SK-N-SH (cell line): ENCODE measurements at places on chromosomes 16 and 17. TPM values are rescaled to one million over a fixed set of nuclear protein-coding genes. Genes with fewer than 3 reads are reported as not detected.

GRCh38 chr16:66473654-66474519 is 46.8 kb downstream of the BEAN1 start:
- no peak for DNase-seq
- no peaks in the 10 kb centered on the region for H3K36me3 ChIP-seq
- no peak overlapping the region for H3K27ac ChIP-seq
- H3K4me3 ChIP-seq, result no peak overlapping the region
- no peaks in the 10 kb centered on the region for H3K4me1 ChIP-seq
- H3K27me3 ChIP-seq, result no peaks in the 10 kb centered on the region

- peaks cover under 1% of the 10 kb centered on the region; the same call in 1 of the 2 replicates for H3K27me3 ChIP-seq
- no peak for DNase-seq
- no peak overlapping the region for H3K27ac ChIP-seq
- no peaks in the 10 kb centered on the region for H3K36me3 ChIP-seq
- no peak overlapping the region for H3K4me3 ChIP-seq
These were observed 50.8 kb upstream of the ZCCHC14 start for GRCh38 chr16:87543436-87544191.

DNA sequence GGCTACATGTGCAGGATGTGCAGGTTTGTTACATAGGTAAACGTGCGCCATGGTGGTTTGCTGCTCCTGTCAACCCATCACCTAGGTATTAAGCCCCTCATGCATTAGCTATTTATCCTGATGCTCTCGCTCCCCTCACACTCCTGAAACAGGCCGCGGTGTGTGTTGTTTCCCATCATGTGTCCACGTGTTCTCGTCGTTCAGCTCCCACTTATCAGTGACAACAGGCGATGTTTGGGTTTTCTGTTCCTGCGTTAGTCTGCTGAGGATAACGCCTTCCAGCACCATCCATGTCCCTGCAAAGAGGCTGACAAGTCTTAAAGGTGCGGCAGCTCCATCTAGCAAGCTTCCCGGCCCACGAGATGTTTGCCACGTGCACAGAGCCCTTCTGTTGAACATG is 175.1 kb downstream of the FOXL1 start:
- no peak overlapping the region for H3K27ac ChIP-seq
- no peaks in the 10 kb centered on the region for H3K27me3 ChIP-seq

GRCh38 chr17:41308251-41308917 is 725 bp downstream of the KRTAP16-1 start:
- DNase-seq, result no peak
- no peaks in the 10 kb centered on the region for H3K36me3 ChIP-seq
- no peak overlapping the region for H3K4me3 ChIP-seq
- no peak overlapping the region; the same call in 1 of the 2 replicates for H3K27ac ChIP-seq
- no peaks in the 10 kb centered on the region for H3K4me1 ChIP-seq

DNA sequence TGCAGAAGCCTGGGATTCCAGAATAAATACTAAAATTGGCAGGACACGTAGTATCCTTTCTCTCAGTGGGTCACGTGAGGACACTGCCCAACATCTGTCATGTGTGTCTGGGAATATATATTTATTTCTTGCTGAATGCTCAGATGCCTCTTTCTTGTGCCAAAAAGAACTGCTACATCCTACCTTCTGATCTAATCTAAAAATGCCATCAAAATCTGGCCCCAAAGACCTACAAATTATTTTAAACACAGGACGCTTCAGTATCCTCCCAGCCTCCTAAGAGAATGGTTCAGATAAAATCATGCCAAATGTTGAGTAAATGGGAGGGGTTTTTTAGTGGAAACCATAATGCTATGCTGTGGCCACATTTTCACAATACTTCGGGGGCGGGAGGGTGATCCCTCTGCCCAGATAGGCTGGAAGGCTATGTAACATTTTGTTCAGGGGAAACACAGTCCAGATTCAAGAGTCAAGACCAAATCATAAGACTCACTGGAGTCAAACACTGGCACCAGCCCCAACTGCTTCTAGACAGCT is 22.9 kb upstream of the CORO6 start:
- H3K4me3 ChIP-seq, result no peak overlapping the region
- H3K4me1 ChIP-seq, result peaks cover 44% of the 10 kb centered on the region; the same call in 1 of the 2 replicates
- H3K27ac ChIP-seq, result peak overlapping the region; percentile 75
- DNase-seq, result peak; percentile 55
- H3K36me3 ChIP-seq, result peaks cover 16% of the 10 kb centered on the region
- no peaks in the 10 kb centered on the region for H3K27me3 ChIP-seq

- H3K4me3 ChIP-seq, result no peak overlapping the region
- H3K27ac ChIP-seq, result no peak overlapping the region
- H3K36me3 ChIP-seq, result no peaks in the 10 kb centered on the region
- H3K27me3 ChIP-seq, result no peaks in the 10 kb centered on the region
These were observed 13.8 kb upstream of the CDH15 start for GRCh38 chr16:89157778-89158177.

DNA sequence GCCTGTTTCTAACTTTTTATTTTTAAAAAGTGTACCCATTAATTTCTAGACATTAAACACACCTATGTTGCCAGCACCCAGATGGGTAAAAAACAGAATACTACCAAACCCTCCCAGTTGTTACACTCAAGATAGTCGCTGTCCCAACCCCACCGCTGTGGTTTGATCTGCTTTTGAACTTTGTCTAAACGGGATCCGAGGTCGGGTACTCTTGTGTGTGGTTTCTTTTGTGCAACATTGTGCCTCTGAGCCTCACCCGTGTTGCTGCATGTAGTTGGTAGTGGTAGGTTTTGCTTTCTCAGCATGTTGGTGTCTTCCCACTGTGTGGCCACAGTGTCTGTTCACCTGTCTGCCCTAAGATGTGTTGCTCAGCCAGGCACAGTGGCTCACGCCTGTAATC is 4.3 kb downstream of the KLHL36 start:
- no peak overlapping the region for H3K27ac ChIP-seq
- no peak for DNase-seq
- peaks cover 12% of the 10 kb centered on the region; the same call in 1 of the 2 replicates for H3K4me1 ChIP-seq
- H3K4me3 ChIP-seq, result no peak overlapping the region
- H3K36me3 ChIP-seq, result peaks cover 28% of the 10 kb centered on the region
- H3K27me3 ChIP-seq, result no peaks in the 10 kb centered on the region

DNA sequence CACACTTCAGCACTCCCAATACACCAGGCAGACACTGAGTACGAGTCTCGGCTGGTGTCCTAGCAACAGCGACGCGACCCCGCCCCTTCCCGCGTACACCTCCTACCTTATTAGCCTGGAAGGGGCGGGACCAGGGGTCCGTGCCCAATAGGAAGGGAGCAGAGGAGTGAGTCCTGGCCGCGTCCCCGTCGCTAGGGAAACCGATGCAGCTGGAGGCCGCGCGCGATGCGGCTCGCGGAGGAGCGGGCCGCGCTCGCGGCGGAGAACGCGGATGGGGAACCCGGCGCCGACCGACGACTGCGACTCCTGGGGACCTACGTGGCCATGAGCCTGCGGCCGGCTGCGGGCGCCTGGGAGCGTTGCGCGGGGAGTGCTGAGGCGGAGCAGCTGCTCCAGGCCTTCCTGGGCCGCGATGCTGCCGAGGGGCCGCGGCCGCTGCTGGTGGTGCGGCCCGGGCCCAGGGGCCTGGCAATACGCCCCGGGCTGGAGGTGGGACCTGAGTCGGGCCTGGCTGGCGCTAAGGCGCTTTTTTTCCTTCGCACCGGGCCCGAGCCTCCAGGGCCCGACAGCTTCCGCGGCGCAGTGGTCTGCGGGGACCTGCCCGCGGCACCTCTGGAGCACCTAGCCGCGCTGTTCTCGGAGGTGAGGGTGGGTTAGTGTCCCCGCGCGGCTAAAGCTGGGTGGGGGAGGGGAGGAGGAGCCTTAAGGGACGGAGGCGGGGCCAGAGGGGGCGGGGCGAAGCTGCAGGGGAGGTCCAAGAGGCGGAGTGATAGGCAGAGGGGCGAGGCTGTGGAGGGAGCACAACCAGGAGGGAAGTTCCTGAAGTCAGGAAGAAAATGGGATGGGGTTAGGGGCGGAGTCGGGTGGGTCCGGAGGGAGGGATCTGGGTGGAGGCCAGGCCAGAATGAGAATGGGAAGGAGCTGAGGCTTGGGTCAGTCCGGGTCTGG is at the start of gene DNAH9:
Gene DNAH9 (plus strand): TSS at position 197 of the 948 bp plus-strand sequence. CDS start 29 bp downstream, at position 226.
- no peak within 1 kb of the TSS for H3K4me3 ChIP-seq
- H3K36me3 ChIP-seq, result no peaks in the 10 kb centered on the region
- peak; percentile 92 for DNase-seq

GRCh38 chr16:83247767-83248372 is 559.9 kb upstream of the HSBP1 start:
- no peak for DNase-seq
- H3K36me3 ChIP-seq, result no peaks in the 10 kb centered on the region
- no peak overlapping the region for H3K27ac ChIP-seq
- no peaks in the 10 kb centered on the region for H3K4me1 ChIP-seq
- H3K4me3 ChIP-seq, result no peak overlapping the region
- H3K27me3 ChIP-seq, result no peaks in the 10 kb centered on the region

Gene MEOX1
- polyA plus RNA-seq, result 0.05 TPM in 1 of 2 replicates, not detected in the other

Gene ZP2
- polyA plus RNA-seq, result not detected in 2 replicates

Gene BRCA1
- polyA plus RNA-seq, result 11.2 and 12.5 TPM in 2 replicates

Gene MMP2
- polyA plus RNA-seq, result 963 and 1,101 TPM in 2 replicates
